Uterus (tissue), 4 donors: ENCODE measurements at places on chromosomes 11 and 22.

DNA sequence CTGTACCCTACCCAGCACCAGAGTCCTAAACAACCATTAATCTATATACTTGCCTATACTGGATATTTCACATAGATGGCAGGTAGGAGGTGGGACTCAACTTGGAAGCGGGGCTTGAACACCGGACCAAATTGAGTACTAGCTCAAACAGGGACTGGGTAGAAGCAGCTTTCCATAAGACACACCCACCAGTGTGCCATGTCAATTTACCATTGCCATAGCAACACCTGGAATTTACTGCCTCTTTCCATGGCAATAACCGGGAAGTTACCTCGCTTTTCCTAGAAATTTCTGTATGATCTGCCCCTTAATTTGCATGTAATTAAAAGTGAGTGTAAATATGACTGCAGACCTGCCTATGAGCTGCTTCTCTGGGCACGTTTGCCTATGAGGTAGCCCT lies 38.6 kb upstream of the CUL5 start:
- H3K4me1 ChIP-seq = no peaks in the 10 kb centered on the region
- H3K4me3 ChIP-seq = no peak overlapping the region
- H3K27me3 ChIP-seq = no peaks in the 10 kb centered on the region
- no peaks in the 10 kb centered on the region for H3K36me3 ChIP-seq
- no peak for DNase-seq

DNA sequence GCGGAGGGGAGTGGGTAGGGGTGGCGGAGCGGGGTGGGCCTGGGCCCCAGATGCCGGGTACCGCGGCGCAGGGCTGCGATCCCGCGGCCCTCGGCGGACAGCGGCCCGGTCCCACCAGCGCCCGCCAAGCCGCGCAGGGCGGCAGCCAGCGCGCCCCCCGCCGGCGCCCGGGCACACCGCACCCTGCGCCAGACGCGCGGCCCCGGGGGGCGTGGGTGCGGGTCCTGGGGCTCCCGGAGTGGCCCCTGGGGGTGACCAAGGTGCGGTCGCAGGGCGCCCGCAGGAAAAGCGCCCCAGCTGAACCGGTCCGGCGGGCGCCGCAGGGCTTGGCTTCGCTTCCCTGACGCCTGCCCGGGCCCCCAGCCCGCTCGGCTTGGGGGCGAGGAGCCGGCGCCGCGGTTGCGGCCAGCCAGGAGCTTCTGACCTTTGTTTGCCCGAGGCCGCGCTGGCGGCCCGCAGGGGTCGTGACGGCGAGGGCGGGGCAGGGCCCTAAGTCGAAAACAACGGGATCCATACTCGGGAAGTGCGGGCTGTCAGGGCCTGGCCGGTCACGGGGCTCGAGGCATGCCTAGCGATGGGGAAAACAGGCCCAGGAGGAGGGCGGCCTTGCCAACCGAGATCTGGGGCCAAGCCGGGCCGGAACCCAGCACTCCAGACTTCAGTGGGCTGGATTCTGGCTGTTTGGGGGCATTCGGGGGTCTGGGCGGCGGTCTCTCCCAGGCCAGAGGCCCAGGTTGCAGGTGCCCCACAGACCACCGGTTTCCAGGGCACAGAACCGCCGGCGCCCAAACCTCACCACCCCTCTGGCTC lies 581 bp upstream of the AP5B1 start:
- peaks cover 7% of the 10 kb centered on the region for H3K27me3 ChIP-seq
- DNase-seq = no peak

DNA sequence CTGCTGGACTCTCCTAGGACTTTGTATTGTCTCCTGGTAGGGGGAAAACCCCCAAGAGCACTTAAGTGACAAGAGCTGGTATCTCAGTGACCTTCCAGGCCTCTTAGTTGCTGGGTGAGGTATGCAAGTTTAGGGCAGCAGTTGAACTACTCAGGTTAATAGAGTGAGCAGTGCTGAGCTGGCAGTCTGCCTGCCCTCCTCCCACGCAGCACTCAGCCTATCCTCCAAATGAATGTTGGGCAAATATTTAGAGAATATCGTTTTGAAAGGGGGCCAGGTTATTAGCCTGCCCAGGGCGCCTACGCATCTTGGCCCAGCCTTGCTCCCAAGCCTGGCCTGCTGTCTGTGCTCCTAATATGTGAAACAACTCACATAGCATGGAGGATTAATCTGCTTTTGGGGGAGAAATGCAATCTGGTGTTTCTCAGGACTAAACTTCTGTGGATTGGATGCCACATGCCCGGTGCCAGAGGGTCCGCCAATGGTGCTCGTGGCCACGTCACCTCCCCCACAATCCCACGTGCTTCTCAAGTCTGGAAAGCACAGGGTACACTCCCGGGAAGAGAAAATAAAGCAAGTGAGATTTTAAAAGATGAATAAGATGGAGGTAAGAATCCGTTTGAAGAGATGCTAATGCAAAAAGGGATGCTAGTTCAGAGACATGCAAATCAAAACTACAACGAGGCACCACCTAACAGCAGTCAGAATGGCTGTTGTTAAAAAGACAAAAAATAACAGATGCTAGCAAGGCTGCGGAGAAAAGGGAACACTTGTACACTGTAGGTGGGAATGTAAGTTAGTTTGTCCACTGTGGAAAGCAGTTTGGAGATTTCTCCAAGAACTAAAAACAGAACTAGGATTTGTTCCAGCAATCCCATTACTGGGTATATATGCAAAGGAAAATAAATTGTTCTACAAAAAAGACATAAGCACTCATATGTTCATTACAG lies 67.7 kb downstream of the SPON1 start:
- peak overlapping the region; percentile 57 for H3K27ac ChIP-seq
- no peaks in the 10 kb centered on the region for H3K27me3 ChIP-seq
- DNase-seq = peak; percentile 46

- H3K4me1 ChIP-seq = no peaks in the 10 kb centered on the region
- no peak for DNase-seq
- no peak overlapping the region for H3K27ac ChIP-seq
- no peak overlapping the region for H3K4me3 ChIP-seq
- no peaks in the 10 kb centered on the region for H3K27me3 ChIP-seq
Measured at GRCh38 chr22:27194096-27194748, 536.8 kb downstream of the MIAT start.

DNA sequence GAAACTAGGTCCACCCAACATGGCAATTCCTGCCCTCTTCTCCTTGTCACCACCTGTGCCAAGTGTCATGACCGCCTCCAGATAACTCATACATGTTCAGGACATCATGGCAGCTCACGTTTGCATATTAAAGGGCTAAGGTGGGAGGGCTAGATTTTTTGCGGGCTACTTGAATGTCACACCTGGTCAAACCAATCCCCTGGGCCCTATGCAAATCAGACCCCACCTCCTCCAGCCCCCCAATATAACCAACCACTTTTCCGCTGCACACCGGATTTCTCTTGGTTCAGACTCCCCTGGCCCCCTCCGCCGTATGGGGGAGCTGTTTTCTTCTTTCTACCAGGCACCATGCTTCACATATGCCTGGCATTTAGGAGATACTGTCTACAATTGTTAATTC lies 12.6 kb downstream of the UPB1 start:
- no peaks in the 10 kb centered on the region for H3K4me1 ChIP-seq
- no peak overlapping the region for H3K4me3 ChIP-seq
- H3K27ac ChIP-seq = no peak overlapping the region

GRCh38 chr11:858053-858761 lies 15.6 kb downstream of the TSPAN4 start:
- H3K4me3 ChIP-seq = no peak overlapping the region
- no peaks in the 10 kb centered on the region for H3K27me3 ChIP-seq
- H3K27ac ChIP-seq = no peak overlapping the region
- H3K36me3 ChIP-seq = no peaks in the 10 kb centered on the region
- DNase-seq = no peak
- H3K4me1 ChIP-seq = no peaks in the 10 kb centered on the region

GRCh38 chr22:48804811-48805301 lies 1022.8 kb downstream of the BRD1 start:
- no peak for DNase-seq
- no peaks in the 10 kb centered on the region for H3K4me1 ChIP-seq
- no peak overlapping the region for H3K27ac ChIP-seq
- H3K4me3 ChIP-seq = no peak overlapping the region
- no peaks in the 10 kb centered on the region for H3K27me3 ChIP-seq

DNA sequence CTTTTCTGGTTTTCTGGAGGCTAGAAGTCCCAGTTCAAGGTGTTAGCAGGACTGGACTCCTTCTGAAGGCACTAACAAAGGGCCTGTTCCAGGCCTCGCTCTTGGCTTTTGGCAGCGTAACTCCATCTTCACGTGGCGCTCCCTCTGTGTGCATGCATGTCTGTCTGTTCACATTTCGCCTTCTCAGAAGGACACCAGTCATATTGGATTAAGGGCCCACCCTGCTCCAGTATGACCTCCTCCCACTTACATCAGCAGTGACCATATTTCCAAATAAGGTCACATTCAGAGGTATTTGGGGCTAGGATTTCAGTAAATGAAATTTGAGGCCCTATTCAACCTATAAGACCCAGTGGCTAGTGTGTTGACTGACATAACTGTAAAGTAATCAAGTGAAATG lies 20.0 kb downstream of the APLP2 start:
- no peak overlapping the region for H3K27ac ChIP-seq
- no peak overlapping the region for H3K4me3 ChIP-seq
- H3K27me3 ChIP-seq = no peaks in the 10 kb centered on the region
- H3K4me1 ChIP-seq = no peaks in the 10 kb centered on the region

DNA sequence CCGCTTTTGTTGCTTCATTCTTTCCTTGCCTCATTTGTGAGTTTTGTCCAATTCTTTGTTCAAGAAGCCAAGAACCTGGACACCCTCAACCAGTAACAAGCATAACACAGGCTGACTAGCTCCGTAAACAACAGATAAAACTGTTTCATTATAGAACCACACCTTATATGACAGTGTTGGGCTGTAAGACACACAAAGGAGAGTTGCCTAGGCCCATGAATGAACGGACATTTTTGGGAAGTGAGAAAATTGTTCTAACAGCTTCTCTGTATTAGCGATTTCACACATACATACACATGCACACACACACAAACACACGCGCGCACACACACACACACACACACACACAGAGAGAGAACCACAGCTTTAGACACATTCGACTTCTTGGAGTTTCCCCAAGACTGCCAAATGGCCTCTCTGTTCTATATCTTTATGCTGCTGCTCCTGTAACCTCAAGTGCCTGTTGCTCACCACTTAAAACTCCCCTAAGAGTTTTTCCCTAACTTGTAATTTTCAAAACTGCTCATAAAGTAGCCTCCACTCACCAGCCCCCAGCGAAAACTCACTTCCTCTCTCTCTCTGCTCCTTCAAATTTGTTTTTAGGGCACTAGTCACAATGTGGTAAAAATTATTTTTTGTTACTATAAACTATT lies 35.9 kb downstream of the CTSC start:
- H3K27ac ChIP-seq = no peak overlapping the region
- no peak for DNase-seq
- no peaks in the 10 kb centered on the region for H3K4me1 ChIP-seq
- H3K4me3 ChIP-seq = no peak overlapping the region
- no peaks in the 10 kb centered on the region for H3K27me3 ChIP-seq

GRCh38 chr11:1565904-1566247 lies 6.2 kb downstream of the DUSP8 start:
- no peaks in the 10 kb centered on the region for H3K27me3 ChIP-seq
- H3K36me3 ChIP-seq = no peaks in the 10 kb centered on the region
- no peak overlapping the region for H3K4me3 ChIP-seq
- H3K27ac ChIP-seq = no peak overlapping the region
- H3K4me1 ChIP-seq = peaks cover 20% of the 10 kb centered on the region

- no peak overlapping the region for H3K4me3 ChIP-seq
- H3K27me3 ChIP-seq = no peaks in the 10 kb centered on the region
- no peak for DNase-seq
- H3K36me3 ChIP-seq = no peaks in the 10 kb centered on the region
Measured at GRCh38 chr11:131300439-131300717, 70.0 kb upstream of the NTM start.

DNA sequence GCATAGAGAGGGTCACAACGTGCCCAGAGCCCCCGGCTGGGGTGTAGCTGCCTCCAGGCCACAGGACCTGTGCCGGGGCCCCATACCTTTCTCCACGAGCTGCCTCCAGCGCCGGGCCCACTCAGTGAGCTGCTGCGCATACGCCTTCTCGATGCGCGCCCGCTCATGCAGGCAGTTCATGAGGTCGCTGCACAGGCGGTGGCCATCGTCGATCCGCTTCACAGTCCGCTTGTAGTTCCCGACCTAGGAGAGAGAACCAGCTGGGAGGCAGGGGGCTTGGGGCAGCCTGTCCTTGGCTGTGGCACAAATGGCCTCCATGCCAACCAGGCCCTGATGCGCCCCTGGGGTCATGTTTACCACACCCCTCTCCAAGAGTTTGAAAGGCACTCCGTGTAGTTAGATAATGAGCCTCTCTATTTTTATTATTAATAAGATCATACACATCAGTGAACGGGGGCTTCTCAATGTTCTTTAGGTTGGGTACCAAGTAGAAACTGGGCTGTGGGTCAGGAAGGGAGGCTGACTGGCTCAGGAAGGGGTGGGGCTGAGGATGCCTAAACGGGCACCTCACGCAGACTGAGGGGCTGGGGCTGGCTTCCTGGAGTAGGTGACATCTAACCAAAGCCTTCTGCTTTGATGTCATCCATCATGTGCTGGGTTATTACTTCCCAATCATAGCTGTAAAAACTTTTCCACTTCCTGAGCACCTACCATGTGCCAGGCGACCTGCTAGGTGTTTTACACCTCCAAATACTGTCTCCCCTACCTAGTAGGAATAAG lies 36.5 kb upstream of the ARFGAP3 start:
- no peak overlapping the region for H3K27ac ChIP-seq
- H3K27me3 ChIP-seq = no peaks in the 10 kb centered on the region
- H3K4me1 ChIP-seq = no peaks in the 10 kb centered on the region
- DNase-seq = no peak

DNA sequence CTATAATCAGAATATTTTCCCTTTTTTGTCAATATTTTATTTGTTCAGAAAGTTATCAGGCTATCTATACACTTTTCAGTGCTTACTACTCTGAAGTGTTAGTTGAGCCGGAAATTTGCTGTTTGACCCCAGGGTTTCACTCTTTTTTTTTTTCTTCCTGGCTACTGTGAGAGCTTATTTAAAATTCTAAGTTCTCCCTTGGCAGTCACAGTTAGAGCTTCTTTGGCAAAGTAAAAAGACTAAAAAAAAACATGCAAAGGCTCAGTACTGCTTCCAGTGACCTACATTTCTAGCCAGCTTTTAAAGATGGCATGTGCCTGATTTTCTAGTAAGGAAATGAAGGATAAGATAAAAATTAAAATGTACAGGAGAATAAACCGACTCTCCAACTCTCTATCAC lies 48.4 kb downstream of the ELP4 start:
- H3K36me3 ChIP-seq = no peaks in the 10 kb centered on the region
- H3K27ac ChIP-seq = no peak overlapping the region
- H3K27me3 ChIP-seq = no peaks in the 10 kb centered on the region
- no peak overlapping the region for H3K4me3 ChIP-seq
